ENCODE measurements at places on chromosomes 16 and 17.

DNA sequence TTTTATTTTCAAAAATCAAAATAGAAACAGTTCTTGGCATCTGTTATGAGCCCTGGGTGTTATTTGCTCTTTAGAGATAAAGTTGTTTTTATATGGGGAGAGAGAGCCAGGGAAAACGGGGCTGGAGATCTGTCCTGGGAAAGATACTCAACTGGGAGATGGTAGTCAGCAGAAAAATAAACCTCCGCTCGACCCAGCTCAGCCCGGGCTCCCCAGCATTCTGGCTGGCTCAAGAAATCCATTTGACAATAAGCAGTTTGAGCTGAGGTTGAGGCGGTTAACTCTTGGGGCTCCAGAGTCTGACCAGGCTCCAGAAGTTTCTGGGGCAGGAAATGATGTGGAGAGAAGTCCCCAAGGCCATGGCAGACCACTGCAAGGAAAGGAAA lies 151.9 kb downstream of the IRX5 start:
- DNase-seq = no peak

GRCh38 chr17:19415806-19416775 lies 5.1 kb downstream of the RNF112 start:
- DNase-seq = no peak

DNA sequence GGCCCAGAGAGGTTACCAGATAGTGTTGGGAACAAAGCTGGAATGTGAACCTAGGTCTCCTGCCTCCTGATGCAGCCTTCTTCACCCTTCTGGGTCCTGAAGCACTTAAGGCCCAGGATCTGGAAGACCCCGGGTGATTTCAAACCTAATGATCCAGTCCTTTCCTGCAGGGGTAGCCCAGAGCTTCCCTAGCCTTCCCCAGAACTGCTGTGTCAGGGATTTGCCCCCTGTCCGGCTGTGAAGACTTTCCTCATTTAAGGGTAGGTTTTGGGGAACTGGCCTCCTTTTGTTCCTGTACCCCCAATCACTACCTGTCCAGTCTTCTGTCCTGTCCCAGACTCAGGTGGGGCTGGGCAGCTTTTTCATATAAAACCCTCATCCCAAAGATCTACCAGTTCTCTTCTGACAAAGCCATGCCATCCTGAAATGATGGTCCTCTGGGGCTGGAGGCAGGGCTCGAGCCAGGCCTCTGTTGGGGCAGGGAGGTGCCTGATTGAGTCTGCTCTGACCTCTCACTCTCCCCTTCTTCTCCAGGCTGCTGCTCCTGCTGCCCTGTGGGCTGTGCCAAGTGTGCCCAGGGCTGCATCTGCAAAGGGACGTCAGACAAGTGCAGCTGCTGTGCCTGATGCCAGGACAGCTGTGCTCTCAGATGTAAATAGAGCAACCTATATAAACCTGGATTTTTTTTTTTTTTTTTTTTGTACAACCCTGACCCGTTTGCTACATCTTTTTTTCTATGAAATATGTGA lies 1.3 kb downstream of the MT1X start:
- no peak for DNase-seq

DNA sequence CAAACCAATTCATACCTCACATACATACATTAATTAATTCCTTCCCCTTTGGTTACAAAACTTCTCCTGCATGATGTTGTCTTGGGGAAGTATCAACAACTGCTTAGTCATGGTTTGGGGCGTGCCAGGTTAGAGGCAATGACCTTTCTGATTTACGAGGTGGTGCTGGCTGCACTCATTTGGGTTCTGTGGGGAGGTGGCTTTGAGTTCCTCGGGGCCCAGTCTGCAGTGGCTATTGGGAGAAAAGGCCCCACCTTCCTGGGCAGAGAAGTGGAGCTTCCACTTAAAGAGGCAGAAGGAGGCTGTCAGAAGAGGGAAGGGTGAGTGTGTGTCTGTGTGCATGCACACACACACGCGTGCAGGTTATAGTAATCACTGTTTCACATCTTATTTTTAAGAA lies 10.2 kb upstream of the ETV4 start:
- DNase-seq = peak; percentile 52

DNA sequence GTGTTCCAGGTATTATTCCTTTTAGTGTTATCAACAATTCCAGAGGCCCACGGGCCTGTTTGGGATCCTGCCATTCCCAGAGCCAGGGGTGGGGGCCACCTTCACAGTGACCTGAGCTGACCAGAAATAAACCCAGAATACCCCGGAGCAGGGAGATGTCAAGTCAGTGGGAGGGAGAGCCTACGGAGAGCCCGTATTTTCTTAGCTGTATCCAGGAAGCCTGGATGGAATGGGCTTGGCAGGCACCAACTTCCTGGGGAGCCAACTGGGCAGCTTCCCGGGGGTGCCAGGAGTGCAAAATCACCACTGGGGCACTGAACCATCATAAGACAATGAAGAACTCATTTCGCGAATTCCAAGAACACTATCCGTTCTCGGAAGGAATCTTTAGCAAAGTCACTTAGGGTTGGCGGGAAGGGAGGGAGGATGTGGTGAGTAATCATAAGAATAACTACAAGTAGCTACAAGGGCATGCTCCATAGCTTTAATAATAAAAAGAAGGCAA lies 13.2 kb upstream of the MRTFB start:
- DNase-seq = no peak

DNA sequence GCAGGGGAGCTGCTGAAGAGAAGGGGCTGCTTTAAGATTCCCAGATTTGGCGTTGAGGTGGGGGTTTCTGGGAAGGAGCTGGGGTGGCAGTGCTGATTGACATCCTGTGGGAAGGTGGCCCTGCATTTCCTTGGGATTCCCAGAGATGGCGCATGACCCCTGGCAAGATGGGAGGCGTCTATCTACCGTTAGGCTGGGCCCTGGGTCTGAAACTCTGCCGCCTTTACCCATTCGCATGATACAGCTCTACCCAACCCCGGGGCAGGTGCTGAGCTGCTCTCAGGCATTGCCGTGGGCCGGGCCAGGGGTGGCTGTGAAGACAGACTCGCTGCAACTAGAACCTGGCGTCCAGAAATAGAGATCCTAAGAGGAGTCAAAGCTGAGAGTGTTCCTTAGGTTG lies 9.9 kb upstream of the MVD start:
- no peak for DNase-seq

DNA sequence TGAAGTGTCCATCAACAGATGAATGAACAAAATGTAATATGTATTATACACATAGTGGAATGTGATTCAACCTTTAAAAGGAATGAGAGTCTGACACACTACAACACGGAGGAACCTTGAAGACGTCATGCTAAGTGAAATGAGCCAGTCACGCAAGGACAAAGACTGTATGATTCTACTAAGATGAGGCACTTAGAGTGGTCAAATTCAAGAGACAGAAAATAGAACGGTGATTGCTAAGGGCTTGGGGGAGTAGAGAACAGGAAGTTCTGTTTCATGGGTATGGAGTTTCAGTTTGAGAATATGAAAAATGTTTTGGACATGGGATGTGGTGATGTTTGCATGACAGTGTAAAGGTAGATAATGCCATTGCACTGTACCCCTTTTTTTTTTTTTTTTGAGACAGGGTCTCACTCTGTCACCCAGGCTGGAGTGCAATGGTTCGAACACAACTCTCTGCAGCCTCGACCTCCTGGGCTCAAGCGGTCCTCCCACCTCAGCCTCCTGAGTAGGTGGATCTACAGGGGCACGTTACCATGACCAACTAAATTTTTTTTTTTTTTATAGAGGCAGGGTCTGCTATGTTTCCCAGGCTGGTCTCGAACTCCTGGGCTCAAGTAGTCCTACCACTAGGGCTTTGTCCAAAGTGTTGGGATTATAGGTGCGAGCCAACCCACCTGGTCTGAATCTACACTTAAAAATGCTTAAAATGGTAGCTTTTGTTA lies 2.9 kb upstream of the CCDC102A start:
- no peak for DNase-seq

GRCh38 chr16:77662246-77662645 lies 60.1 kb upstream of the NUDT7 start:
- no peak for DNase-seq

DNA sequence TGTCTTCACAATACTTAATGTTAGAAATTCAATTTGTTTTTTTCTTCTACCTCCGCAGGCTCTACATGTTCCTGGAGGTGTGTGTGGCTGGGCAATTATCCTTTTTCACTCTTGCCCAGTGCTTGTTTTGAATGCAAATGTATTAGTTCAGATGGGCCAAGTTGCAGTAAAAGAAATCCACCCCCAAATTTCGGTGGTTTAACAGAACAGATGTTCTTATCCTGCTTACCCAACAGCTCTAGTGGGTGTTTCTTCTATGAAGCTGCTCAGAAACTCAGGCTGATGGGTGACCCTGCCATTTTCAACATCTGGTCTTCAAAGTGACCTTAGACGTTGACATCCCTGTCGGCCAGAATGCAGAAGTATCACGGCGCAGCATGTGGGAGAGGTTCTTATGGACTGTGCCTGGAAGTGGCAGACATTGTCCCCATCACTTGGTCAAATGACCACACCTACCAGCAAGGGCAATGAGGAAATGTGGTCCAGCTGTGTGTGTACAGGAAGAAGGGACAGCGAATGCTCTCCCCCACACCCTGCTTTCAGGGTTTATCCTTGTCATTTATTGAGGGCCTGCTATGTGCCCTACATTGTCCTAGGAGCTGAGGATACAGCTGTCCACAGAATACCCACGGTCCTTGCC lies 157.3 kb downstream of the CDH13 start:
- no peak for DNase-seq

DNA sequence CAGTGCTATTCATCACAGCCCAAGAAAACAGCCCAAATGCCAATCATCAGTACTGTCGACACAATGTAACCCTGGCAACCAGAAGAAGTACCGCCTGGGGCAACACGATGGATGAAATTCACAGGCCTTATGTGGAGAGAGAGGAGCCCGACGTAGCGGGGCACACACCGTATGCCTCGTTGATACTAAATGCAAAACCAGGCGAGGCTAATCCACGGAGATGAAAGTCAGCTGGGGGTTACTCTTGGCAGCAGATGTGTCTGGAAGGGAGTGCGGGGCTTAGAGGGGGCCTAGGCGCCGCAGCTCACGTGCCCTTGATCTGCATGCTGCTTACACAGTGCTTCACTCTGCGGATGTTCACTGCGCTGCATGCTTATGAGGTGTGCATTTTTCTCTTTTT lies 29.8 kb downstream of the ITGAE start:
- no peak for DNase-seq

GRCh38 chr16:88282564-88283395 lies 100.0 kb upstream of the ZNF469 start:
- DNase-seq = no peak

DNA sequence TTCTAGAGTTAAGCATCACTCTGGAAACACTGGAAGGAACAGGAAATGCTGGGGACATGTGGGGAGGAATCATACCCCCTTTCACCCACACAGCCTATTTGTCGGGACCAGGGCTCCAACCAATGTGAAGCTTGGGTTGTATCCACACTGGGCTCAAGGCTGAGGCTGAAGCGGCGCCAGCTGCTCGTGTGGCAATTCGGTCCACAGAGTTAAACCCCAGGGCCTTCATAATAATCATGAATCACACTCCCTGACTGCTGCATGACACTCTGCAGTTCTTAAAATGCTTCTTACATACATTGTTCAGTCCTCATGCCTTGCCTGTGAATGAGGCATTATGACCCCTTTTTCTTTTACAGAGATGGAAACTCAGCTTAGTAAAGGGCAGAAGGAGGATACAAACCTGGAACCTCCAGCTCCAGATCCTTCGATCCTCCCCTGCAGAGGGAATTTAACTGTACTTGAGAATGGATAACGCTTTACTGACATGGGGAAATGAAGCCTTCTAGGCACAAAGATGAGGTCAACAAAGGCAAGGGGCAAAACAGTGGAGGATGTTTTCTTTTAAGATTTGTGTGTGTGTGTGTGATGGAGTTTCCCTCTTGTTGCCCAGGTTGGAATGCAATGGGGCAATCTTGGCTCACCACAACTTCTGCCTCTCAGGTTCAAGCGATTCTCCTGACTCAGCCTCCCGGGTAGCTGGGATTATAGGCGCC lies 72.7 kb downstream of the SOX9 start:
- DNase-seq = no peak

- no peak for DNase-seq
These were observed 165.6 kb downstream of the IRX3 start for GRCh38 chr16:54120846-54121480.

DNA sequence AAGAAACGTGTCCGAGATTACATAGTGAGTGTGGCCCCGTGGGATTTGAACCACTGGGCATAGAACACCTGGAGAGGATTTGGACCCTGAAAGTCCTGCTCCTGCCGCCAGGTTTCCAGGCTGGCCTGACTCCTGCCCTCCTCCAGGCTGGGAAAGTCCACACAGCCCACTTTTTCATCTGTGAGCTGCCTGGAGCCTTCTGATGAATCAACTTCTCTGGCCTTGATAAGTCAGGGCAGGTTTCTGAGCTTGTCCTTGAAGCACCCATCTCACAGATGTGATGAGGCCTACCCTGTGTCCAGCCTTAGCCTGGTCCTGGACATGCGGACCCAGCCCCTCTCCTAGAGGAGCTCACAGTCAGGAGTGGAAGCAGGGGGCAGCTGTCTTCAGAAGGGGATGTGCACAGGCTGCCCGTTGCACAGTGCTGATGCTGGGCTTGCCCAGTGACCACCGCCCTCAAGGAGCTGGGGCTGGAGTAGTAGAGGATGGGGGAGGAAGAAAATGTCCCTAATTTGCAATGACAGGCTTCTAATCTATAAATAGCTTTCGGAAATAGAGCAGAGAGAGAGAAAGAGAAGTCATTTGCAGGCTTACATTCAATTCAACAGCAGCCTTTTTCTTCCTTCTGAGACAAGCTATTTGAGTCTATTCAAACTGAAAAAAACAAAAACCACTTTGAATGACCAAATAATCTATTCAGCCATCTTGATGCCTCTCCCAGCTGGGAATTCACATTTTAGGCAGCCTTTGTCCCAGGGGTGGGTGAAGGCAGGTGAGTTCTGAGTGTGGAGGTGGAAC lies 73.5 kb upstream of the DNAJA2 start:
- no peak for DNase-seq

GRCh38 chr16:2980227-2981176 lies at the start of gene PKMYT1:
Gene PKMYT1, minus strand, starts transcription at chr16:2980446. Its CDS starts 789 bp downstream, at chr16:2979657.
- DNase-seq = peak; percentile 89

- peak; percentile 72 for DNase-seq
These were observed 6.8 kb downstream of the ZNF267 start for GRCh38 chr16:31880322-31880979.

DNA sequence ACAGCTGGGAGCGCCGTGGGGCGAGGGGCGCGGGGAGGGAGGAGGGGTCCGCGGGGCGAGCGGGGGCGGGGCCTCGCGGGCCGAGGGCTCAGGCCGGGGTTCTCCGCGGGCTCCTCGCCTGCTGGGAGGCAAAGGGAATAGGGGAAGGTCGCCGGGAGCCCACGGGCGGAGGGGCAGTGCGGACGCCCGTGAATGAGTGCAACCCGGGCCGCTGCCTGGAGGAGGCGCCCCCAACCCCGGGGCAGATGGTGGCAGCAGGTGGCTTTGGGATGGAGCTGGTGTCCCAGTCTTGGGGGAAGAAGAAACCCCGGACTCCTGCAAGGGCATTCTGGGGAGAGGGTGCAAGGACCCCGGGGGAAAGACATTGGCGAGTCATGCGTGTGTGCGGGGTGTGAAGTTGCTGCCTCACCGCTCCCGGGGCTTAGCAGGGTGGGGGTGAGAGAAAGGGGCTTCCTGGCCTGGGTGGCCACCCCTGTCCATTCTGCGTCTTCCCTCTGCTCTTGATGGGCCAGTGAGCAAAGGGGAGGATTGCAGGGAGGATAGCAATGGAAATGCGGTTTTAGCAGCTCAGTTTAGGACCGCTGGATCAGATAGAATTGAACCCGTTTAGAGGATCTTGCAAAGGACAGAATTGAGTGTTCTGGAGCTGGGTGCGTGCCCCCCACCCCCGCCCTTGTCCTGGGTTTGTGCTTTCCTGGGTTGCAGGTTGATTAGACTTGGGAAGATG lies 526 bp downstream of the KIAA0513 start:
- DNase-seq = no peak
